ENCODE measurements at places on chromosomes 11 and 22.

- no peak for DNase-seq
These were observed 101.0 kb downstream of the SLC1A2 start for GRCh38 chr11:35318309-35318708.

DNA sequence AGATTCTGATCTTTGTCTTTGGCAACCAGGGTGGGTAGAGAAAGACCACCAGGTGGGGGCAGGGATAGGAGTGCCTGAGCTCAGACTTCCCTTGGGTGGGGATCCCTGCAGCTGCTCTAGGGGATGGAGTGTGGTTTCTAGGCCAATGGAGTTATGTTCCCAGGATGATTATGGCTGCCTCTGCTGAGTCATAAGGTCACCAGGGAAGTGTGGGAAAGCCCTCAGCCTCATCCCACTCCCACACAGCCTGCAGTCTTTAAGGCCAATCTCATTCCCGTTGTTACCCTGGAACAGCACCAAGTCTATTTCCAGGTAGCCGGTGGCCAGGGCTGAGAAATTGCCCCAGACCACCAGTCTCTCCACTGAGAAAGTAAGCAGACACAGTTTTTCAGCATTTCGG lies 2269.3 kb upstream of the RAG2 start:
- DNase-seq: no peak

DNA sequence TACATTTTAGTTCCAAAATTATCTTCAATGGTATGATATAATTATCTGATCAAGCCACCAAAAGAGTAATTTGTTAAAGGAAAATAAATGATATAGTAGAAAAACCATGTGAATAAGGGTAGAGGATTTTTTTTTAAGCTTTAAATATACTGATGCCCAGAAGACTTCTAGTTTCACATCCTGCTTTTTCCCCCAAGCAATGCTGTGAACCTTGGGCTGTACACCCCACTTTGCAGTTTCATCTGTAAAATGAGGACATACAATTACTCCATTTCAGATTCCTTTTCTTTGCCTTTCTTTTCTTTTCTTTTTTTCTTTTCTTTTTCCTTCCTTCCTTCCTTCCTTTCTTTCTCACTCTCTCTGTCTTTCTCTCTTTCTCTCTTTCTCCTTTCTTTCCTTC lies 1125.4 kb downstream of the DLG2 start:
- DNase-seq: no peak

GRCh38 chr11:110305169-110306018 lies 9.0 kb upstream of the RDX start:
- DNase-seq: no peak

GRCh38 chr11:101010899-101011298 lies 118.7 kb downstream of the PGR start:
- peak; percentile 33 for DNase-seq

DNA sequence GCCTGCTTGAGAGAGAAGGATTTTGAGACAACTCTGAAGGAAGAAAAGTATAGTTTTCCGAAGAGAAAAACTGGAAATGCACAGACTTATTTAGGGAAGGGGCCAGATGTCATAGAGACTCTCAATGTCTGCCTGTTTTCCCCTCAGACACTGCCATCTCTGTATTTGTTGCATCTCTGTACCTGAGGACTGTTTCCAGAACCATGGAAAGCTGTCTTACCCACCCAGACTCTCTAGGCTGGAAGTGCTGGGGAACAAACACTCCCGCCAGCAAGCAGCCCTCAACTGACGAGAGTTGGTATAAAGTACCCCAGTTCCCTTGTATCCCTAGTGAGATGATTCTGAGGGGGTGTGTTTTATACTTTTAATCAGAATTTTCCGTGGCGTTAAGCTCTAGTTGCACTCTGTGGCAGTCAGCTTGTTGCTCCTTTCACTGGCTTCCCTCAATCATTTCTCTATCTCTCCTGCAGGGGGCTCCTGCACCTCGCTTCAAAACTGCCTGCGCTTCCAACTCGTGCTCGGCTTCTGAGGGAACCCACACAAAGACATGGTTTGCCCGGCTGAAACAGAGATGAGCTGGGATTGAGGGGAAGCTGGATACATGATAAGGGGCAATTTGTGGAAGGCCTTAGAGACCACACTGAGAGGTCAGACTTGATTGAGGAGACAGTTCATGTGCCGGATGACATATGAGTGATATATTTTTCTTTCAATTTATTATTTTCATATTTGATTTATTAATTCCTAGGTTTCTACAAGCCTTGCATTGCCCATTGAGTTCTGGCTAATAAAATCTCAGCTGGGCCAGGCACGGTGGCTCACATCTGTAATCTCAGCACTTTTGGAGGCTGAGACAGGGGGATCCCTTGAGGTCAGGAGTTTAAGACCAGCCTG lies 36.9 kb upstream of the CLPB start:
- peak; percentile 80 for DNase-seq

- DNase-seq: no peak
These were observed 49.8 kb downstream of the DKK3 start for GRCh38 chr11:11958403-11959231.

GRCh38 chr22:24416095-24416494 lies 11.3 kb upstream of the ADORA2A start:
- DNase-seq: no peak

DNA sequence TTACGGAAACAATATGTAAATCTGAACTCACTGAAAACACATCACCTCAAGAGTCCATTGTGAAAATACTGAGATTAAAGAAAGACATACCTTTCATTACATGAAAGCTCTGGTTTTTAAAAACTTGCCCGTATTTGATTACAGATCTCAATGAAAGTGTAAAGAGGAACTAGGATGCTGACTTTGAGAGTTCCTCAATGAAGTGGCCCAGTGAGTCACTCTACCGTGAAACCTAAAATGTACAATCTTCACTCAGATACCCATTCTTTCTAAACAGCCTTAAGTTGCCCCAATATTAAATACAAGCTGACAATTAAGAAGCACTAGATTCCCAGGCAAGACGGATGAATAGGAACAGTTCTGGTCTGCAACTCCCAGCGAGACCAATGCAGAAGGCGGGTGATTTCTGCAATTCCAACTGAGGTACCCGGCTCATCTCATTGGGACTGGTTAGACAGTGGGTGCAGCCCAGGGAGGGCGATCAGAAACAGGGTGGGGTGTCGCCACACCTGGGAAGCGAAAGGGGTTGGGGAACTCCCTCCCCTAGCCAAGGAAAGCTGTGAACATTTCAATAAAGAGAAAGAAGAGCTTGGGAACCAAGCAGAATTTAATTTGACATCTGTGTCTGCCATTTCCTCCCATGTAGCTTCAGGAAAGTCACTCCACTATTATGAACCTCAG lies 33.8 kb upstream of the OR9G4 start:
- DNase-seq: no peak

- no peak for DNase-seq
These were observed 17.3 kb downstream of the TSPAN18 start for GRCh38 chr11:44743959-44744557.

- DNase-seq: peak; percentile 30
These were observed 144.8 kb downstream of the WNT7B start for GRCh38 chr22:45832180-45832579.

- no peak for DNase-seq
These were observed 580.6 kb upstream of the ANO5 start for GRCh38 chr11:21612326-21612725.

DNA sequence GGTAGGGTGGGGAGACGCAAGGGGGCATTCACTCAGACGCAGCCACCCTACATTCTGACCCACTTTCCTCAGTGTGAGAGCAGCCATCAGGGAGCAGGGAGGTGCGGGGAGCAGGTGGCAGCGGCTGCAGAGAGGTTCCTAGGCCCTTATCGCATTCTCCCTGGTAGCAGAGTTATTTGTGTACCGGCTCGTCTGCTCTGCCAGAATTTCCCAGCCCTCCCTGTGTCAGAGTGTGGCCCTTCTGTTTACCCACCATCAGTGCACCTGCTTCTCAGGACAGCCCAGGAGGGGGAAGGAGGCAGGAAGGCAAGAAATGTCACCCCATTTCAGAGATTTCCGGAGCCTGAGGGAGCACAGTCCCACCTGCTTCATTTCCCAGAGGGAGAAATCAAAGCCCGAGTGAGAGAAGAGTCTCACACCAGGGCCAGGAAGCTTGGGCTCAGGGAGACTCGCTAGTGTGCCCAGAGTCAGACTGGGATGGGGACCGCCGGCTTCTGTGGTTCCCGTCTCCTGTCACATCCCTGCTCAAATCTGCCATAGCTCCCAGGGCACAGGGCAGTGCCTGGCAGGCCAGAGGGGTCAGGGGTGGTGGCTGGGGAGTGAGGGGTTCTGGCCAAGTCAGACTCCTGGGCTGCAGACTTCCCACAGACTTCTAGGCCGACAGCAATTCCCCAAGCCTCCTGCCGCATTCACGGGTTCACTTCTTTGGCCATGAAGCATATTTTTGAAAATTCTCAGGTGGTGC lies 49.7 kb downstream of the ARRB1 start:
- DNase-seq: no peak

GRCh38 chr11:2190657-2191471 lies 19.2 kb upstream of the TH start:
- DNase-seq: no peak

GRCh38 chr11:76830639-76831327 lies 29.9 kb upstream of the ACER3 start:
- no peak for DNase-seq

GRCh38 chr11:33347490-33348125 lies 90.4 kb downstream of the HIPK3 start:
- no peak for DNase-seq

GRCh38 chr11:88280673-88281316 lies 56.7 kb downstream of the CTSC start:
- DNase-seq: no peak

- no peak for DNase-seq
These were observed 3.0 kb downstream of the C11orf58 start for GRCh38 chr11:16741473-16741872.

DNA sequence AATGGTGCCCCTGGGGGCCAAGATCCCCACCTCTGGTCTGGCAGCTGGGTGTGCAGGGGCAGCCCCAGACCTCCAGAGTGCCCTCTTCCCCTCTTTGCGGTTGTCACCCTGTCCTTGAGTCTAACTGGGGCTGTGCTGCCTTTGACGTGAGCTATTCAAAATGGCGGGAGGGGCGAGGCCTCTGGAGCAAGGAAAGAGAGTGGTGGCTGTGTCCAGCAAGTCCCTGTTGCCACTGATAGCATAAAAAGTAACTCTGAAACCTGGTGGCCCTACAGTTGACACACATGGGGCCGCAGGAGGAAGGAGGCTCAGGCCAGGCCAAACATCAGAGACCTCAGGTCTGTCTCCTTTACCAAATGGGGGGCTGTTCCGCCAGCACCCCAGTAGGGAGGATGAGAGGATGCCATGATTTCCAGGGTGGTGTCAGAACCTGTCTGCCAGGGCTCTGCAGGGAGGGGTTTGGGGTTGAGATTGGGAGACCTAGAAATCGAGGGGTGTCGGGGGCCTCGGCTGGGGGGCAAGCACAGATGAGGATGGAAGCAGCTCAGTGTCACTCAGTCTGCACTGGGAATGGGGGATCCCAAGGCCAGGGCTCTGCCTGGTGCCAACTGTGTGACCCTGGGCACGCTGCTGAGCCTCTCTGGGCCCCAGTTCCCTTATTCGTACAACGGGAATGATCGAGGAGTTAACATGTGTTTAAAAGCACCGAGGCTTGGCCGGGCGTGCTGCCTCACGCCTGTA lies 49.2 kb upstream of the KCNQ1OT1 start:
- DNase-seq: no peak

DNA sequence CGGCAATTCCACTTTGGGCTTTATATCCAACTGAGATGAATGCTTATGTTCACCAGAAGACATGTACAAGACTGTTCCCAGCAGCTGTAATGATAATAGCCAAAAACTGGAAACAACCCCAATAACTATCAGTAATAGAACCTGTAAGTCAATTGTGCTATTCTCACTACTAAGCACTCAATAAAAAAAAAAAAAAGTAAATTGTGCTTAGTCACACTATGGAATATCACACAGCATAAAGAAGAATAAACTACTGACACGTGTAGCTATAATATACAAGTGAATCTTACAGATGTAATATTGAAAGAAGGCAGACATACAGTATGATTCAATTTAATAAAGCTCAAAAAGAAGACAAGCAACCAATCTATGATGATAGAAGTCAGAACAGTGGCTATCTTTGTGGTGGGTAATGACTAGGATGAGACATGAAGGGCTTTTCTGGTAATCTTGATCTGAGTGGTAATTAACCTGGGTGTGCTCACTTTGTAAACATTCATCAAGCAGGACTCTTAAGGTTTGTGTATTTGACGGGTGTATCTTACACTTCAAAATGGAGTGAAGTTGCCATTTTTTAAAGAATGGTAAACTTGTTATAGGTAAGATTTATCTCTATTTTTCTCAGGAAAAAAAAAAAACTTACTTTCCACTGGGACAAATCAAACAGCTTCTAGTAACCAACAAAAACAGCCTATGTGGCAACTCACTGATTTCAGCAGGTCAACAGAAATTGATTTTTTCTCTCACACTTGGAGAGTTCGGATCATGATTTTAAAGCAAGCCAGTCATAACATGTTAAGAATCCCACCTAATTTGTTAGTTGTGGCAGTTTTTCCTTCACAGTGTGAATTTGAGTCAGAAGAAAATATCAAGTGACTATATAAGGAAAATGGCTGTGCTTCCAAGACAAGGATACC lies 84.2 kb downstream of the CCDC83 start:
- DNase-seq: no peak

GRCh38 chr11:66360406-66361073 lies 11.0 kb downstream of the SLC29A2 start:
- DNase-seq: no peak

Measured in iPS-NIHi11 (cell line).